H54 (cell line): ENCODE measurements at places on chromosomes 2 and 18.

- peak; percentile 33 for DNase-seq
Observed at GRCh38 chr2:28896906-28897305, 2.4 kb downstream of the WDR43 start.

DNA sequence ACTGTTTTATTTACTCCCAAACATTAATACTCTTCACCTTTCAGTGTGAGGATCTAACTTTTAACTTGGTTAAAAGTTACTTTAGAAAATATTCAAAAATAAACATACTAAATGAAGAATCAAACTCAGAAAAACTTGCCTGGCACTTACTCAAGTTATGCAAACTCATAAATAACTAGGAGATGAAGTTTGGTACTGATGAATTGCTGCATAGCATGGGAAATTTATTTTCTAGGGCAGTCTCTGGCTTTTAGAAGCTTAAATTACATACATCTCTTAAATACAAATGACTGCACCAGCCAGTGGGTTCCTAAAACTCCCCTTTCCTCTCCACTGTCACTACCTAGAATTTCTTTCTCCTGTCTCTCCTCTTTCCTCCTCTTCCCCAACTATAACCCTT is 46.7 kb upstream of the CREB1 start:
- no peak for DNase-seq

DNA sequence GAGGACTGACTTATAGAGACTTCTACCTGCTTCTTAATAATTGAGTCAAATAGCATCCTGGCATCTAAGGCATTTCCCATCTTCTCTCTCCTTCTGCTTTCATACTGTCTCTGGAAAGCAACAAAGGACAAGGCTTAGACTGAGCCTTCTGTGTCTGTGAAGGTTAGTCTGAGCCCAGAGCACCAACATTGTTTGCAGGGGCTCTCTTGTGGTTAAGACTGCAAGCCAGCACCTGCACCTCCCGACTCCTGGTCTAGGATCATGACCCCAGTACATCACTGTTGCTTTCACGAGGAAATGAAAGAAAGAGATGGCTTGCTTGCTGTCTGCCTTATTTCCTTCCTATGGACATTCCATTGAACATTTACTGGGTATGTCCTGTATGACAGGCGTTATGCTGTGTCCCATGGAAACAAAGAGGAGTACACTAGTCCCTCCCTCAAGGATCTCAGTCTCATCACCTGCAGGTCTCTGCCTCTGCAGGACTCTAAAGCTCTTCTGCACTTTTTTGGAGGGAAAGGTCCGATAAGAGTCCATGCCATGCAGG is 315.8 kb upstream of the EPAS1 start:
- DNase-seq: no peak

- DNase-seq: no peak
Observed at GRCh38 chr2:29689666-29690065, 231.7 kb downstream of the ALK start.

- peak; percentile 26 for DNase-seq
Observed at GRCh38 chr2:37343537-37344434, 644 bp upstream of the QPCT start.

- no peak for DNase-seq
Observed at GRCh38 chr2:72133721-72134407, 13.8 kb downstream of the CYP26B1 start.

GRCh38 chr2:240351826-240352426 is 83.5 kb upstream of the GPC1 start:
- DNase-seq: no peak

GRCh38 chr18:23900994-23901393 is 113.6 kb upstream of the TTC39C start:
- no peak for DNase-seq

DNA sequence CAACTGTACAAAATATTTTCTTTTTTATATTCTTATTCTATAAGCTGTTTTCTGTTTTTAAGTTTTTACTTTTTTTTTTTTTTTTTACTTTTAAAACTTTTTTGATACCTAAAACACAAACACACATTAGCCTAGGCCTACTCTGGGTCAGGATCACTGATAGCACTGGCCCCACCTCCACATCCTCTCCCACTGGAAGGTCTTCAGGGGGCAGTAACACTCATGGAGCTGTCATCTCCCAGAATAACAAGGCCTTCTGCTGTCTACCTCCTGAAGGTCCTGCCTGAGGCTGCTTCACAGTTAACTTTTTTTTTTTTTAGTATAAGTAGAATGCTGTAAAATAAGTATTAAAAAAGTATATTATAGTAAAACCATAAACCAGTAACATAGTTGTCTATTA is 415.1 kb downstream of the PTPRM start:
- DNase-seq: no peak
